Head of caudate nucleus (tissue), 42 donors: ENCODE measurements at places on chromosomes 12 and 14.
A peak's percentile ranks its signal among the peaks of the same experiment; 100 is the strongest.

DNA sequence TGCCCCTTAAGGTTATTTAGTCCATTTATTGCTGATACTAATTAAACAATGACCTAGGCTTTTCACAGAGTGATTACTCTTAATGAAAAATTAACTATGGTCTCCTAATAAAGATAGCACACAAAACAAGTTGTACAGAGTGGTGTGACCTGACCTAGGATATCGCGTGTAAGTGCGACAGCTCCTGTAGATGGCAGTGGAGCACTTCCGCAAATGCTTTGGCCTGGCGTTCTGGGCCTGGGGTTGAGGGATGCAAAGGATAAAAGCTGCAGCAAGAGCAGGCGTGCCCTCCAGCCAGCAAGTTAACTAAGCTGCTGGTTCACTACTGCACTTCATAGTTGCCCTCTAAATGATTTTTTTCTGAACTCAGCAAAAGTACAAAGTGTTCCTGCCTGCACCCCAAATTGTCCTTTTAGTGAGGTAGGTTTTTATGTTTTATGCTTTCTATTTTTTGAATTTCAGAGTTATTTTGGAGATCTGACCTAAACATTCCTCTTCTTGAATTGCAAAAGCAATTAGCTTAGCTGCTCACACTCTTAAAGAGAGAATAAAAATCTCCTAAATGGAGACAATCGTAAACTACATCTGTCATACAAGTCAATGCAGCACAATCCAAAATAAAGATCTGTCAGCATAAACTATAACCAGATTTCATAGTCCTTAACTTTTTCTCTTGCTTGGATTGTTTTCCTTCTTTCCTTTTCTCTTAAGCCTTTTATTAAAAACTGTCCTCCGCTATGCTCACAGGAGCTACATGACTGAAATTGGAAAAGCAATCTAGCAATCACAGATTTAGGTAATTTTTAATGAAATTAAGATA lies 379.6 kb downstream of the LRIG3 start:
- DNase-seq = peak; percentile 75

DNA sequence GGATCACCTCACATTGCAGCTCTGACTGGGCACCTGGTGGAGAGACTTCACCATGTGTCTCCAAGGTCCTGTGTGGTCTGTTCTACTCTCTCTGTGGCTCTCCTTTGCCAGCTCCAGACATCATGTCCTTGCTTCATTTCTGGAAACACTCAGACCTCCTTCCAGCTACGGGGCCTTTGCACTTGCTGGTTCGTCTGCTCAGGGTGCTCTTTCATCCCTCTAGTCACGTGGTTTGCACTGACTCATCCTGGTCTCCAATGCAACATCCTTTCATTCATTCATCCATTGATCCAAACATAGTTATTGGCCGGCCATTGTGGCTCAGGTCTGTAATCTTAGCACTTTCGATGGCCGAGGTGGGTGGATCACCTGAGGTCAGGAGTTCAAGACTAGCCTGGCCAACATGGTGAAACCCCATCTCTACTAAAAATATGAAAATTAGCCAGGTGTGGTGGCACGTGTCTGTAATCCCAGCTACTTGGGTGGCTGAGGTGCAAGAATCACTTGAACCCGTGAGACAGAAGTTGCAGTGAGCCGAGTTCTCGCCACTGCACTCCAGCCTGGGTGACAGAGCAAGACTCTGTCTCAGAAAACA lies 23.9 kb upstream of the CCDC63 start:
- no peak for DNase-seq

GRCh38 chr12:133135747-133136146 lies 5.3 kb downstream of the ZNF10 start:
- DNase-seq = no peak

DNA sequence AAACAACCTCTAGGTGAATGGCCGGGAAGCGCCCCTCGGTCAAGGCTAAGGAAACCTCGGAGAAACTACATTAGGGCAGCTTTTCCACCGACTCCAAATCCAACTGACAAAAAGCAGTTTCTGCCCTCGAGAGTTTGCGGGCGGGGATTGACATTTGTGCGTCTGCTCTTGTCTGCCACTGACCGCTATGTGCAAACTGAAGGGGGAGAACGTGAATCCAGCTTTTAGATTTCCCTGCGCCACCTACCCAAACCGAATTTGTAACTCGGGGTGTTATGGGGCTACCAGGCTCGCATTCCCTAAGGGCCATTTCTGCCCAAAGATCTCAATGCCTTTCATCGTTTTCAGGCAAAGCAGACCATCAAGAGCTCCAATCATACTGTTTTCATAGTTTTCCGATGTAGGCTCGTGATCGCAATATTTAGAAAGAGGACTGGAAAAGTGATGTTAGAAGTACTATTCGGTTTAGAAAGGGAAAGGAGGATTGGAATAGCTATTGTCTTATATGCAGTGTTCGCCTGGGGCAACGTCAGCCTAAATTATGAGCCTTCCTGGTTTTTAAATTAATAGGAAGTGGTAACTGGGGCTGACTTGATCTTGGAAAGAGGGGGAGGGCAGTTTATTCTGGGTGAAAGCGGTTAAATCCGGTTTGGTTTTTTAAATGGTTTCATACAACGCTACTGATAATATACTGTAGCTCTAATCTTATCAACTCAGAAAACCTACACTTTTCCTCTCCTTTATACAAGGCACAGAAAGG lies 45.4 kb downstream of the BCAT1 start:
- peak; percentile 49 for DNase-seq

DNA sequence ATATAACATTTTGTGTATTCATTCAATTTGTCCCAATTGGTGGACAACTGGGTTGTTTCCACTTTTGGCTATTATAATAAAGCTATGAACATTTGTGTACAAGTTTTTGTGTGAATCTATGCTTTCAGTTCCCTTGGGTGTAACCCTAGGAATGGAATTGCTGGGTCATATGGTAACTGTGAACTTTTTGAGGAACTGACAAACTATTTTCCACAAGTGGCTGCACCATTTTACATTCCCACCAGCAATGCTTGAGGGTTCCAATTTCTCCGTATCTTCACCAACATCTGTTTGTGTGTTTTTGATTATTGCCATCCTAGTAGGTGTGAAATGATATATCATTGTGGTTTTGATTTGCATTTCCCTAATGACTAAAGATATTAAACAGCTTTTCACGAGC lies 13.0 kb downstream of the LPCAT3 start:
- no peak for DNase-seq

DNA sequence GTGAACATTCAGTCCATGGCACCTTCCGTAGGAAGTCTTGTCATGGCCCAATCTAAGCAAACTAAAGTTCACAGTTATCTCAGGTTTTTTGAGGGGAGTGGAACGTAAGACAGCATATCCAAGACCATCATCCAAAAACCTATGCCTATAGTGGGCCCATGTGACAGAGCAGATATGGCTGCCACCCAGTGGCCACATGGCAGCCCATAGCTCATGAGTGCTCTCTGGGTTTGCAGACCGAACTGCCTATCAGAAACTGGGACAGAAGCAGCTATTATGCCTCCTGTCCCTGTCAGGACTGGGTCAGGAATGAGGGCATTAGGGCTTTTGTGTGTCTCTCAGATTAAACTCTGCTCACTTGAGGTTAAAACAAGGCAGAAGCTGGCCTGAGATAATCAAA lies 503.7 kb downstream of the NRXN3 start:
- DNase-seq = no peak

DNA sequence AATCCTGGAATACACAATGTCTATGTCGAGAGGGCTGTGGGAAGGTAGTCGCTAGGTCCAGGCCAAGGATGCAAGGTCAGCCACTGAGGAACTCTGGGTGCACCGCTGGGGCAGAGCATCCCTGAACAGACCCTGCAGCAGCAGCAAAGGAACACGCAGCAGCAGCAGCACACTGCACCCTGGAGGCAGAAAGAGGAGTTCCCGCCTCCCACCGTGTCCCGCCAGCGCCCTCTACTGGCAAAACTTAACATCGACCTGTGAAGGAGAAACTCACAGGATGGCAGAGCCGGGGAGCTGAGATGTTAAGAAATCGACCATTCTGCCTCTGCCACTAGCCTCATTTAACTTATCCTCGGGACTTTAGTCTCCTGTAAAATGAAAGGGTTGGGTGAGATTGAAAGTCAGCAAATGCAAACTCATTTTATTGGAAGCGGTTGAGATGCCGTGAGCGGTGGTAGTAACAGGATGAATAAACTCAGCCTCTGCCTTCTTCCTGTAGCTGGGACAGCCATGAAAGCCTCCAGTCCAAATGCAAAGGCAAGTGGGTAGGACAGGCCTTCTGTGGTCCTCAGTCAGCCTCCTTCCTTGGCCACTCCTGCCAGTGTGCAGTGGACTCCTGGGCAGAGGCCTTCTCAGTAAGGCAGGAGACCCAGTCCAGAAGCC lies 45.6 kb downstream of the STAB2 start:
- peak; percentile 45 for DNase-seq

GRCh38 chr12:120429368-120429767 lies 8.5 kb upstream of the COX6A1 start:
- no peak for DNase-seq

- DNase-seq = no peak
Measured at GRCh38 chr14:32192712-32193373, 9.0 kb upstream of the RNU6-7 start.

- DNase-seq = no peak
Measured at GRCh38 chr14:93120517-93120916, 4.8 kb upstream of the ITPK1 start.
